NCI-H1436 treated with DMSO at 0.1 percent for 48 hours (cell line): ENCODE measurements at places on chromosomes 6 and 20.

GRCh38 chr20:1050440-1050839 lies 48.3 kb upstream of the RSPO4 start:
- DNase-seq, result no peak

GRCh38 chr20:44651684-44652423 lies at the start of gene ADA:
ADA (minus strand) TSS chr20:44651699; CDS start chr20:44651607, 92 bp downstream.
- no peak for DNase-seq

GRCh38 chr6:55578537-55579363 lies at the start of gene HMGCLL1:
HMGCLL1 (minus strand) TSS chr6:55579192; CDS start chr6:55579055, 137 bp downstream.
- no peak for DNase-seq

DNA sequence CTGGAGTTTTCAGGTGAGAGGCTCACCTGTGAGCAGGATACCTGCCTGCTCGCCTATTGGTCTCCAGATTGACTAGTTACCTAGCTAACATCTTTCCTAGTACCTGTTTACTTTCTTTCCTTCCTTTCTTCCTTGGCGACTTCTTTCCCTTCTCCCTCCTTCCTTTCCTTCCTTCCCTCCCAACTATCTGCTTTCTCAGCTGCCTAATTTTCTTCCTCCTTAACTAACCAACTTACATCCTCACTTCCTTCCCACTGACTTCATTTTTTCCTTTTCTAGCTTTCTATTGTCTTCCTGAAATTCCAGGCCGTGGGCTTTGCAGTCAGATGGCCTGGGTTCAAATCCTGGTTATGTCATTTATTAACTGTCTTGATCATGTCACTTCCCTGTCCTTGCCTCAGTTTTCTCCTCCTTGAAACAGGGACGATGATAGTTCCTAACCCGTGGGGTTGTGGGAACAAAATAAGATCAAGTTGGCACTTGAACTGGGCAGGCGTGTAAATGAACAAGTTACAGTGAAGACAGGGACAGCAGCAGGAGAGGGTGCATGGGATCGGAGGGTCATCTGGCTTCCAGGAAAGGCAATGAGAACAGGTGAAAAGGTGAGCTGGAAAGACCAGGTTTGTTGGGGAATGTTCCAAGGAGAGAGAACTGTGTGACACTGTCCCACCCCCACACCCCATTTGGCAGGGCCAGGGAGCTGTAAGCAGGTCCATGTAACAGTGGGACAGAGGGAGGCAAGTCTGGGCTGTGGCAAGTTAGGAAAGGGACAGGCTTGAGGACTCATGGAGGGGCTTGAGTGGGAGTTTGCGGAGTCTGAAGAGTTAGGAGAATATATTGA lies 540 bp downstream of the SGK2 start:
- DNase-seq, result no peak

GRCh38 chr6:19668710-19669109 lies 168.5 kb upstream of the ID4 start:
- DNase-seq, result no peak

DNA sequence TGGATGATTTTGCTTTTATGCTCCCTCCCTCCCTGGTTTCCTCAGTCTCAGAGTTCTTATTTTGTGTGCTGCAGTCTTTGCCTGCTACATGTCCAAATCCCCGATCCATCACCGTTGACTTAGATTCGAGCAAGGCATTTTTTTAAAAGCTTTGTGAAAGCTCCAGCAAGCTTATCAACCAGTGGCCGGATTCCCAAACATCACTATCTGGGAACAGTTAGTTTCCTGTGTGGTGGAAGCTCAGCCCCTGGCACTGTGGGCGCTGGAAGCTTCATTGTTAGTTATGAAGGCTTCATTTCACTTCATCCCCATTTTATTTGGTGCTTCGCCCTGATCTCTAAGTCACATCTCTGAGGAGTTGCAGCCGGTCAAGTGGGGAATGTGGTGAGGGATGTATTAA lies 44.7 kb downstream of the DEK start:
- no peak for DNase-seq

DNA sequence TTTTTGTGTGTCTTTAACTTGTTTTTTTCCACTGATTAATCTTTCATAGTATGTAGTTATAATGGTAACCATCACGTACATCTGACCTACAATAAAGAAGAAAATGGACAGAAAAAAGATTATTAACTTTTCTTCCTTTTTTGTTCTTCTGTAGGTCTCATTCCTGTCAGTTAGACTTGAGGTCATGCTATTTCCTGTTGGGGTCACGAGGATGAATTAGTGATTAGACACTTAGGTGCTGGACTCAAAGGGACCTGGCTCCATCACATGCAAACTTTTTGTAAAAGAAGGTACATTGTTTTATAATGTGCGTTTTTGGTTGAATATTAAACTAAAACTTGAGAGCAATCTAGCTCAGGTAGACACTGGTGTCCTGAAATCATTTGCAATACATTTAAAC lies 14.8 kb downstream of the MARCKS start:
- DNase-seq, result no peak

DNA sequence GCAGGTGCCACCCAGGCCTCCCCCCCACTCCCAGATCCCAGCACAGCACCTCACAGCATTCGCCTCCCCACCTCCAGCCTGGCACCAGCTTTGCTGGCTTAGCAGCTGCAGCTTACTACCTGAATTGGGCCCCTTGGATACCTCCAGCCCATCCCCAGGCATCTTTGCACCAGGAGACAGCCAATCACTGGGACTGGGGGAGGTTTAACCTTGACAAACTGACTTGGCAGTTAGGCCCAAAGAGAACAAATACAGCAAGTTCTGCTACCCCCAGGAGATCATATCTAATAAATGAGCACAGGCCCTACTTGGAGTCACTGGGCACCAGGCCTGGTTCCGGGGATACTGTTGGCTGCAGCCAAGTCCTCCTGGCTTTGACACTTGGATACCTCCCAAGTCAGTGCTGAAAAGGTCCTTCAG lies 8.8 kb downstream of the PDRG1 start:
- DNase-seq, result no peak

DNA sequence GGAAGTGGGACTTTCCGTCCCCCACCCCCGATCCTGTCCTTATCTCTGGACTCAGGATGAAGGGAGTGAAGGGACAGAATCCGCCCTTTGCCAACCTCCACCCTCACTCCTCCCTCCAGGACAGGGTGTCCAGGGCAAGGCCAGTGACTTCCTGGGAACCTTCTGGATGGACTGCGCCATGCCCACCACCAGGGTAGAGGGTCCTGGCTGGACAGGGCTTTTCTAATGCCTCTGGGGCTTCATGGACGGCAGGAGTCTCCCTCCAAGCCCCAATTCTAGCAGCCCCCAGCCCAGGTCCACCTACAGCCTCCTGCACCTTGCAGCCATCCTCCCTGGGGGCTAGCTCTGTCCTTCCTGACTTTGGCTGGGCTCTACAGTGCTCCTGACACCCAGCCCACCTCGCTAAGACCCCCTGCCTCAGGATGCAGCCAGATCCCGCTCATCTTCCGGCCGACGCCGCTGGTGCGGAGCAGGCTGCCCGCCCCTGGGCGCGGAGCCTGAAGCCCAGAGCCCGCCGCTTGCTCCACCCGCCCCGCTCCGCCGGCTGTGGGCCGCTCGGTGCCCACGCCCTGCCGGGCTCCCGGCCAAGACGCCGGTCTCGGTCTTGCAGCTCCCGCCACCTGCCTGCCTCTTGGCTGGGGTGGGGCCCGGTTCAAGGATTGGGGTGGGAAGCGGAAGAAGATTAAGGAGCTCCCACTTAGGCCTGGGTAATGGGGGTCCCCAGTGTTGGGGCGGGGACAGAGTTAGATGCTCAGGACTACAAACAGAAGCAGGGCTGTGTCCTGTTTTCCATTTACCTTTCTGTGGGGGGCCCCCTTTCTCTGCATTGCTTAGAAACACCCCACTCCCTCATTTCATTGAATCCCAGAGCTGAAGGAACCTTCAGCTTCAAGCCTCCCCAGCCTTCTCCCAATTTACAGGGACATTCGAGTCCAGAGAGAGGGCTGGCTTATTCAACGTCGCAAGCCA lies 72.8 kb downstream of the MDGA1 start:
- DNase-seq, result no peak

DNA sequence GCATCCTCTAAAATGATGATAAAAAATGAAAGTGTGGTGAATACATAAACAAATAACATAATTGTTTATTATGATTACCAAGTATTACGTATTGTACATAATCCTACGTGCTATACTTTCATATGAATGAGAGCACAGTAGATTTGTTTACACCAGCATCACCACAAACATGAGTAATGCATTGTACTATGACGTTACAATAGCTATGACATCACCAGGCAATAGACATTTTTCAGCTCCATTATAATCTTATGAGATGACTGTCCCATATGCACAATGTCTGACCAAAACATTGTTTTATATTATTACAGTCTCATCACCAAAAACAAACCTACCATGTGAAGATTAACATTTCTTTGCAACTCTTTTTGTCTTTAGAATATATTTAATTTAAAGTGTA lies 225.7 kb upstream of the TENT5A start:
- DNase-seq, result no peak

DNA sequence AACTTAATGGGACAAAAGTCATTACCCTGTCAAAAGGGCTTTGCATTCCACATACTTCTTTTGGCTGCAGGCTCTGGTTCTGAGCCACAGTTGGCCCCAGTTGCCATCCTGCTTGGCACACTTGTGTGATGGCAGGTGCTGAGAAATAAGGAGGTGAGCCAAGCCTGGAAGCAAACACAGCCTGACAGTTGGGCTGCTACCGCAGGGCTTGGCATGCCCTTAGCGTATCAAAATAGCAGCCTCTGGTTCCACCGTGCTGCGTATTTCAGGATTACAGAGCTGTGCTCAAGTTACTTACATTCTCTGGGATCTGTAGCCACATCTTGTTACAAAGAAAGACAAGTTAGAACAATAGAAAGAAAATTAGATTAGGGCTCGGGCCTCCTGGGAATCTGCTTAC lies 11.1 kb downstream of the MTHFD1L start:
- no peak for DNase-seq

- DNase-seq, result no peak
Measured at GRCh38 chr20:38609815-38610214, 8.2 kb downstream of the ARHGAP40 start.

GRCh38 chr6:108851756-108852155 lies 3.5 kb downstream of the ARMC2 start:
- DNase-seq, result no peak

DNA sequence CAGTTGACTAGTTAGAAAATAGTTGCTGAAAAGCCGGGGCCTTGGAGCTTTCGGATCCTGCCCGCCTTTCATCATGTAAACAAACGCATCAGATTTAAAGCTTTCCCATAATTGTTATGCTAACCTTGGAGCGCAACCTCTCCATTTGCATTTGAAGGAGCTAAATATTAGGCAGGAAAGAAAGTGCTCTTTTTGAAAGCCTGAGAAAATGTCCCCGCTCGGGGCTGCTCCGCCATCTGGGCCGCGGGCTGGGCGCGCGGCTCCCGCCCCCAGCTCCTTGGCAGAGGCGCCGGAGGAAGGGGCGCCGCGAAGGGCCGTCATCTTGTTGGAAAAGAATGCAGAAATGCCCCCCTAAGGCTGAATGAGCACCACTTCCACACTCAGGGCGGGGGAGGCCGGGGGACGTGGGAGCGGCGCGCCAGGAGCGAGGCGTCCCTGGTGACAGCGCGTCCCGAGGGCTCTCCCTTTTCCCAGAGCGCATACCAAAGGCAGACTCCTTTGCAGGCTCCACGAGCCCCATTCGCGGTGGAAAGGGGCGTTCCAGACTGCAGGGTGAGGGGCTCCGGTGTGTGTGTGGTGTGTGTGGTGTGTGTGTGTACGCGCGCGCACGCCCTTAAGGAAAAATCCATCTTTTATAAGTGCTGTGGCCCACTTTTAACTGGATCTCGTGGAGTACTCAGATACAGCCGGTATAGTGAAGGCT lies 145.6 kb upstream of the ID4 start:
- DNase-seq, result no peak

DNA sequence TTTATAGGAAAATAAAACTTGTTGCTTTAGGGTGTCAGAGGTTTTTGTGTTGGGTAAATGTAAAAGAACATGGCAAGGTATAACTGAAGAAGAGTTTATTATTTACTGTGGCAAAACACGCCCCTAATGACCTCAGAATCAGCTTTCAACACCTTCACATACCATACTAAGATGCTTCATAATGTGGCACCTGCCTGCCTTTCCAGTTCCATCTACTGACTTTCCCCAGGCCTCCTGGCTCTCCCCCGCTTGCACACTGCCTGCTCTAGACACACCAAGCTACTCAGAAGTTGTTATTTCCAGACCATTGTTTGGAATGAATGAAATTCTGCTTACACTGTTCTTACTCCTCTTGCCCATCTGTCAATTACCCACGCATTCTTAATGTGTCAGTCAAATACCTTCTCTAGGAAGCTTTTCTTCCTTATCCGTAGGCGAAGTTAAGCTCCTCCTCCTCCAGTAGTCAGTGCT lies 1.8 kb downstream of the TIAM2 start:
- no peak for DNase-seq

GRCh38 chr20:2118783-2119182 lies 17.2 kb downstream of the STK35 start:
- no peak for DNase-seq

GRCh38 chr6:75381877-75382633 lies 97.5 kb upstream of the TMEM30A start:
- DNase-seq, result no peak

DNA sequence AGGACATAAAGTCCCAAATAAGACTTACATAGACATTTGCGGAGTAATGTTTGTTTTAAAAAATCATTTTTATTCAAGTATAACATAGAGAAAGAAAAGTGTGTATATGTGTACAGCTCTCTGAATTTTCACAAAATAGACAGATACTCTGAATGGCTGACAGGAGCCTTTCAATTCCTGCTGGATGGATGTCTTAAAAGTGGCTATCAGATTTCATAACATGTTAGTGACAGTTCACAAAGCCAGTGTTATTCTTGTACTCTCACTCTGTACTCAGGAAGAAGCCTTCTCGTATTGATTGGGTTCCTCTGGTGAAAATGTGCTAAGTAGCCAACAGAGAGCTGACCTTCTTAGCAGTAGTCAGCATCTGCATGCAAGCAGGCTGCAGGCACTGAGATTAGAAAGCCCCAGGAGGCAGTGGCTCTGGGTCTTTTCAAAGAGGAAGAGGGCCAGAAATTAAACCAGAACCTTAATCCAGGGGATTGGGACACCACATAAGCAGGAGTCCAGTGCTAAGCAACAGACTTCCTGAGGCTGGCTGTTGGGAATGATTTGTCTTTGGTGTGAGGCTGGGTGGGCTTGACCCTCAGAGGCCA lies 19.7 kb downstream of the SLC17A4 start:
- no peak for DNase-seq

DNA sequence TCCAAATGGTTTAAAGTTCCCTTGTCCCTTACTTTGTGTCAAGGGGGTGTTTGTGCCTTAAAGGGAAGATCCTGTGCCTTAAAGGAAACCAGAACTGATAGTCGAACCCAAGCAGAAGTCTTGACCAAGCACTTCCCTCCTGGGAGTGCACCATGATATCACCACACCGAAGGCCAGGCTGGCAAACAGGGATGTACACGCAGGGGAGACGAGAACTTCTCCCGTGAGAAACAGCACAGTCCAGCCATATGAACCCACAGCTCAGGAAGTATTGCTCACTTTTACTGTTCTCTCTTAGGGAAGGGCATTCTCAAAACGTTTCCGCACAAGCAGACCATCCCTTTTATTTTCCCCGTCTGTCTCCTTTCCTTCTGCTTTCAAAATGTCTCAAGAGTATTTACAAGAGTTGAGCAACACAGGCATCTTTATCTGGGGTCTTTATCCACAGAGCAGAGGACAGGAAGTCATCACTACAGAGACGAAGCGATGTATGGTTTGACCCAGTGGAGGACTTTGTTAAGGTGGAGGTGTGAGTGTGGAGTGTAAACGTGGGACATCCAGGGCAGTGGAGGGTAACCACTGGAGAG lies 12.8 kb upstream of the SERPINB1 start:
- DNase-seq, result no peak

- no peak for DNase-seq
Measured at GRCh38 chr6:132461958-132462357, 51.0 kb downstream of the STX7 start.
